ENCODE measurements at places on chromosomes 1 and 21.

GRCh38 chr1:186463511-186463910, 2.6 kb upstream of the PDC start:
- DNase-seq = no peak

DNA sequence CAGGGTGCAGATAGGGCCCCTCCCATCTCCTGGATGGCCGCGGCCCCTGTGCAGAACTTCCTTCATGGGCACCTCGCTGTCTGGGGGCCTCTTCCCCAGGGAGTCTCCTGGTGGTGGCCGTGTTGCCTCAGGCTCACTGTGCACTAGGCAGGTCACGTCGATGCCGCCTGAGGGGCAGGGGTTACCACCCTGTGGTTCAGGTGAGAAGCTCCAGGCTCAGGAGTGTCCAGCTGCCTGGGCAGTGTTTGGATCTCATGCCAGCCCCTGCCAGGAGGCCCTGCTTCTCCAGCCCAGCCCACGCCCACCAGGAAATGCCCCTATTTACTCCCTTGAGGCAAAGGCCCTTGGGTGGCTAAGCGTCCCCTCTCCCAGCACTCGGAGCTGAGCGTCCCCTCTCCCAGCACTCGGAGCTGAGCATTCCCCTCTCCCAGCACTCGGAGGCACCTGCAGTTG, 2.1 kb downstream of the ITGB2 start:
- DNase-seq = no peak

GRCh38 chr1:179231923-179232322, 2.4 kb upstream of the ABL2 start:
- peak; percentile 58 for DNase-seq

GRCh38 chr1:227541796-227542152, 21.6 kb upstream of the ZNF678 start:
- peak; percentile 2 for DNase-seq

GRCh38 chr1:97841338-97841737, 79.5 kb downstream of the DPYD start:
- DNase-seq = no peak

DNA sequence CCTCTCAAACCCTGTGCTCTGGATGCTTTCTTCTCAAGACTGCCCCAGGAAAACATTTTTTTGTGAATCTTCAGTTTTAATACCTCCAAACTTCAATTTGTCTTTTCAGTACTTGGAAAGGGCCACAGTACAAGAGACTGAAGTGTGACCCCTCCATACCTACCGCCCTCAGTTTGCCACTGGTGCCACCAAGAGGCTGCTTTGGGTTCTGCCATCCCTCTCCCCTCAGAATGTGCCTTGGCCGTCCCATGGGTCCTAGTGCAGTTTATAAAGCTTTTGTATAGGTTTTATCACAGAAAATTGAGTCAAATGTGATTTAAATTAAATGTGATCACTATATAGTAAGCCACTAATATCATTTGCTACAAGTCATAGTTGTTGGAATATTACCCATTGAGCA, 60.8 kb upstream of the PGD start:
- DNase-seq = peak; percentile 22

- DNase-seq = no peak
Observed at GRCh38 chr1:67588178-67588855, 96.7 kb upstream of the GADD45A start.

DNA sequence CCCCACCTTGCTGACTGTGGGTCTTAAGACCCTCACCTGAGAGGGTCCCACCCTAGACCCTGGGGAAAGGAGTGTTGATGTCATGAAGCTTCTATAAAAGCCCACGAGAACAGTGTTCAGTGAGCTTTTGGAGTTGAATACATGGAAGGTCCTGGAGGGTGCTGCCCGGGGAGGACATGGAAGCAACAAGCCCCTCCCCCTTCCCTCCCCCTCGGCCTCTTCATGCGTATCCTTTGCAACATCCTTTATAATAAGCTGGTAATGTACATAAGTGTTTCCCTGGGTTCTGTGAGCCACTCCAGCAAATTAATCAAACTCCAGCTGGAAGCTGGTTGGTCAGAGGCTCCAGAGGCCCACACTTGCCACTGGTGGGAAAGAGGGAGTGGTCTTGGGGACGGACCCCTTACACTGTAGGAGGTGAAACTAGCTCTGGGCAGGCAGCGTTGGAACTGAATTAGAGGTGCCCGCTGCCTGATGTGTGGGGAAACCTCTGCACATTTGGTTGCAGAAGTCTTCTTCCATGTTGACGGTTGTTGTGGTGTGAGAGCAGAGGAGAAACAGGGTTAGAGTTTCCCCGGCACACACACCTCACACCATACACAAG, 14.7 kb upstream of the COL6A1 start:
- DNase-seq = no peak

DNA sequence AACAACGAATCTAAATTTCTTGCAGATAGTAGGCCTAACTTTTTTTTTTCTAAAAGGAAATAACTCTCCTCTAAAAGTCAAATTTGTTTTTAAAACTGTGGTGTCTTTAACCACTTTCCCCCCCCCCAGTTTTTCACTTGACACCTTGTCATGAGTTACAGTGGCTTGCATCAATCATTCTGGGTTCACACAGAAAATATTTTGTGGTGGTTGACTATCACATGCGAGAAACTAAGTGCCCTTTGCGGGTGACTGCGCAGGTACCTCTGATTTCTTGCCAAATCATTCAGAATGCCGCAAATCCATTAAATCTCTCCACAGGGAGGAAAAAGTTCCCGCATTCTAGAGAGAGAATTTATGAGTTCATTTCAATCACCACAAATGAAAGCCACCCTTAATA, 23.8 kb upstream of the SAMSN1 start:
- no peak for DNase-seq

Data from astrocyte (in vitro differentiated cells and primary cell).